ENCODE measurements at places on chromosomes 1 and 21.

DNA sequence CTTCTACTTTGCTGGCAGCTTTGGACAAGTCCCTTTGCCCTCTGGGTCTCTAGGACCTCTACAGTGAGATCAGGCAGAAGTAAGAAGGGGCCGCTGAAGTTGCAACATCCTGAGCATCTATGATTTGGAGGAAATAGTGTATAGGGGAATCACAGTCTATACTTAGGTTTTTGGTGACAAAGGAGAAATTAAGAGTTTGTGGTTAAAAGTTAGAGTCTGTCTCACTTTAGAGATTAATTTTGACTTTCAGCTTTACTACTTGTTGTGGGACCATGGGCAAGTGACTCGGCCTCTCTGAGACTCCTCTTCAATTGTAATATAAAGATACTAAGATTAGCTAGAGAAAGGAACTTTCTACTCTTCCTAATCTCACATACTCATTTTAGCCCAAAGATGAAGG is 33.1 kb upstream of the LMX1A start:
- DNase-seq = no peak

- DNase-seq = no peak
Observed at GRCh38 chr1:228081578-228082213, 812 bp upstream of the ARF1 start.

DNA sequence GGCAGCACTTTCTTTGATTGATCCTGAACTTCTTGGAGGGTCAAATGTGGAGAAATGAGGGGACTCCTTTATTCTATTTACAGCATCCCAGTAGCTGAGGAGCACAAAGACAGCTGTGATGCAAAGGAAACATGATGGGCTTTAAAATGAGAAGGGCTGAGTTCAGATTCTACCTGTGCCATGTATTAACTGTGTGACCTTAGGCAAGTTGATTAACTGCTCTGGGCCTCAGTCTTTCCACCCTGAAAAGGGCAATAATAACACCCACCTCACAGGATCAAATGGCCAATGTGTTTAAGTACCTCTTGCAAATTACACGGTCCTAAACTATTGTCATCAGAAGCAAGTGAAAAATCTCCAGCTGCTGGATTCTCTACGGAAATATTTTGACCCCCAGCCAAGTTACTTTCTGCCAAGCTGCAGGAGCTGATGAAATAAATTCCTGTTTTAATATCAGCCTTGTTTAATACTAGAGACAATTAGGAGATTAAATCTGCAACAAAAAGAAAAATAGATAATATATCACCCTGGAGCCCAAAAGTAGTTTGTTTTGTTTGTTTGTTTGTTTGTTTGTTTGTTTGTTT is 15.7 kb downstream of the TMEM81 start:
- DNase-seq = no peak

DNA sequence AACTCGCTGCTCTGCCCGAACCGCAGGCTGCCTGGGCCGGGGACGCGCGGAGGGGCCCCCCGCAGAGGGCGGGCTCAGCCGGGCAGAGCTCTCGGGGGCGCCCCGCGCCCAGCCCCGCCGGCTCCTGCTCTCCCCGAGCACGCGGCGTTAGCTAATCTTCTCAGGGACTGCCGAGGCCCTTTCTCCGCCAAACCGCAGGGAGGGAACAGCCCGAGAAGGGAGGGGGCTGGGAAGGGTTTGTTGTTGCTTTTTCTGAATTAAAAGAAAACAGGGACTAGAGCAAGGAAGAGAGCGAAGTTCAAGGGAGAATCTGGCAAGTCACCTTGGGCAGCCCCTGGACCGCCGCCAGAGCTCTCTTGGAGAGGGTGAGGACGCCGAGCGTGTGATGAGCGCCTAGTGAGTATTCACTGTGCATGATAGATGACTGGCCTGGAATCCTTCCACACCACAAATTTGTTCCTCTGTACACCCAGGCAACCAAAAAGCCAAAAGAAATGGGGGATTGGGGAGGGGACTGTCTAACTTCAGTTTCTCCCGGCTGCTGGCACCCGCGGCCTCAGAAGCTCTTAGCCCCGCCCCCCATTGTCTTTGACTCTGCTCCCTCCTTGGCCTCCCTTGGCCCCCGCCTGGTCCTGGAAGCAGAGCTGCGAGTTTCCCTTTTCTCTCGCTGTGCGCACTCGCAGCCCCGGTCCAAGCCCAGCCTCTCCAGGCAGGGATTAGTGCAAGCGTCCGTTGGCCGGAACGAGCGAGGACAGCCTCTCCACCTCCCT is 19.7 kb upstream of the LMX1A start:
- peak; percentile 63 for DNase-seq

- DNase-seq = no peak
Observed at GRCh38 chr1:221509575-221510355, 232.1 kb downstream of the DUSP10 start.

DNA sequence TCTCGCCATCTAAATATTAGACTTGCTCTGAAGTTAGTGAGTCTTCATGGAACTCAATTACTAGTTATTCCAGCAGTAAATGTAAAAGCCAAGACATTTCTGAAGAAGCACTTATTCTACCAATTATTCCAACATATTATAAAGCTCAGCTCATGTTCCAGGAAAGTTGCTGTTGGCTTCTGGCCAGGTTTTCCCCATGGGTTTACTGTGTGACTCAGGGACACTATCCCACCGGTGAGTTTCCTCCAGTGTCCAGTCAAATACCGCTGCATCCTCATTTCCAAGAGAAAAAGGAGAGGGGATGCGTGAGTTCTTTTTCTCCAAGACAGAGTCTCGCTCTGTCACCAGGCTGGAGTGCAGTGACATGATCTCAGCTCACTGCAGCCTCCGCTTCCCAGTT is 9.2 kb upstream of the HHIPL2 start:
- no peak for DNase-seq
